ENCODE measurements at places on chromosomes 13 and 19. TPM values are rescaled to one million over a fixed set of nuclear protein-coding genes. Genes with fewer than 3 reads are reported as not detected.

DNA sequence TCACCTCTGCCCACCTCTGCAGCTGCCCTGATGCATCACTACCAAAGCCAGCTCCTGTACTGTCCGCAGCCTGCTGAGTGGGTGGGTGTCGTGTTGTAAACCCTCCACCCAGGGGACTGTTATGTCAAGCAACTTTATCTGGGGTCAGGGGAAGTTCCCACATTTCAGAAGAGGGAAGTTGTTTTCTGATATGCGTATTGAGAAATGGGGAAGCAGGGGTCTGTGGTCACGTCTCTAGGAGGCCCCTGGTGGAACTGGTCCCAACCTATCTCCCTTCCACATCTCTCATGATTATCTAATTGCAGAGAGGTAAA lies 31.2 kb downstream of the CLEC17A start:
- no peak for DNase-seq

The IQCN gene
- 5.2 TPM for total RNA-seq

GRCh38 chr19:42252365-42253244 lies 2.3 kb downstream of the ERF start:
- no peak for DNase-seq

GRCh38 chr13:19150712-19151228 lies 30.9 kb downstream of the TUBA3C start:
- DNase-seq: no peak

DNA sequence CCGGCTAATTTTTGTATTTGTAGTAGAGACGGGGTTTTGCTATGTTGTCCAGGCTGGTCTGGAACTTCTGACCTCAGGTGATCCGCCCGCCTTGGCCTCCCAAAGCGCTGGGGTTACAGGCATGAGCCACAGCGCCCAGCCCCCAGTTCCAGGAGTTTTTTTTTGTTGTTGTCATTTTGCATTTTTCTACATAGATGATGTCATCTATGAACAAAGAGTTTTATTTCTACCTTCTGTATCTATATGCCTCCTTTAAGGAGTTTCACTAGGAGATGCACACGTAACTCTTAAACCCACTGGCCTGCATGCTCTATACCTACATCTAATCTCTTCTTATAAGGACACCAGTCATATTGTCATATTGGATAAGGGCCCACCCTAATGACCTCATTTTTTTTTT lies 4.8 kb downstream of the DHDH start:
- DNase-seq: no peak

- peak; percentile 73 for DNase-seq
These were observed 1.2 kb downstream of the BLVRB start for GRCh38 chr19:40464059-40465024.

- DNase-seq: no peak
These were observed 323.5 kb downstream of the FOXO1 start for GRCh38 chr13:40342901-40343300.

DNA sequence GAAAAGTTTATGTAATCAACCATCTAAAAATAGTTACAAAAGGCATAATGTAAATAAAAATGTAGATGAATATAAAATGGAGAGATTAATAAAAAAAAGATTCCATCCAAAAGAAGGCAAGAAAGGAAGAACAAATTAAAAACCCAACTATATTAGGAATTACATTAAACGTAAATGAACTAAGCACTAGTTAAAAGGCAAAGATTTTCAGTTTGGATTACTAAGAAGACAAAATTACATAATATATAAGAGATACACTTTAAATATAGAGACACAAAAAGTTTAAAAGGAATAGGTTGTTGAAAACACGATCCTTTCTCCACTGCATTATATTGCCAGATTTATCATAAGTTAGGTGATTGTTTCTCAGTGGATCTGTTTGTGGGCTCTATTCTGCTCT lies 27.3 kb downstream of the NUFIP1 start:
- DNase-seq: no peak

The IZUMO2 gene
- total RNA-seq: not detected

DNA sequence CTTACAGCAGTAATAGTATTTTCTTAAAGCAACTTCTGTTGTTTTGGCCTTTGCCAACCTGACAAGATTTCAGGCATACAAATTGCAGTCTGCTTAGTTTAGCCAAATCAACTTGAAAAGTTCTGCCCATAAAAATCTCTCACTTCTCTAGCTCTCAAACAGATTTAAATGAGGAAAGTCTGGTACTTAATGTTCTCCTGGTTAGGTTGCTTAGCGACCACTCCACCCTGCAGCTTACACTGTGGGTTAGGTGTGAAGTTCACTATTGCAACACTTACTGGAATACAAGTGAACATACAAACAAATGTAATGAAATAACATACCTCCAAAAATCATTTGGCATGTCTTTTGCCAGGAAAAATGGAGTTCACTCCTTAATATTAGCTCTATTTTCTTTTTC lies 178.7 kb upstream of the PCDH9 start:
- DNase-seq: no peak

The GPALPP1 gene
- total RNA-seq: 35.0 TPM

DNA sequence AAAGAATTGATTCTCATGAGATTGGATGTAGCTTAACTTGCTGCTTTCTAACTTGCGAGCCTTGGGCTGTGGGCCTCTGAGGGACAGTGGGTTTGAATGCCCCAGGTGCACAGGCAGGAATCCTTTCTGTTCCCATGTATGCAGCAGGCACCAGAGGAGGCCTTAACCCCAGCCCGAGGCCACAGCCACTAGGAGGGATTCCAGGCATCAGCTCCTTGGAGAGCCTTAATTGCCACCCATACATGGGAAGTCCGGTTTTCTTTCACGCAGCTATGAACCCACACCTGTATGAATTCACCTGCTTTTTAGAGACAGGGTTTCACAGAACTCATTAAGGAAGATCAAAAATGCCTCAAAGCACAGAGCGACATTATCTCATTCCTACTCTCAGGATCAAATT lies 117.9 kb downstream of the CRYL1 start:
- DNase-seq: no peak

The ZNF724 gene
- total RNA-seq: 13.8 TPM

The ELSPBP1 gene
- not detected for total RNA-seq

The ZFP82 gene
- 10.8 TPM for total RNA-seq

GRCh38 chr19:53545271-53546065 lies 7.5 kb downstream of the ZNF331 start:
- no peak for DNase-seq
